ENCODE measurements at places on chromosomes 4 and X.

DNA sequence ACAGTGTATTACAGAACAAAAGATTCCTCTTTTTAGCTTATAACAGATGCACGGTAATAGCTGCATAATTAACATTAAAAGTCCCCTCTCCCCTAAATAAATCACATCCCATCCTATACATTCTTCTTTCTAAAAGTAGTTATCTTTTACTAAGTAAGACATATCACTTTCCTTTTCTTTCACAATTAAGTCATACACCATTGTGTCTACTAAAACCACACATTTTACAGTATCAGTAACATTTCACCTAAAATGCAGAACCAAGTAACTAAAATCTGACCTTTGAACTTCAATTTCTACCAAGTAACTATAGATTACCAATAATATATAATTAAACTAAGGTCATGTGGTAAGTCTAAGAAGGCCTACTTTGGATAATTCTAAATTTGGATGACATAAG lies 14.2 kb downstream of the DHX15 start:
- DNase-seq, result no peak

- DNase-seq, result no peak
Measured at GRCh38 chr4:17188547-17189400, 290.3 kb upstream of the LDB2 start.

GRCh38 chr4:65845199-65845773 lies 175.0 kb upstream of the EPHA5 start:
- no peak for DNase-seq

GRCh38 chr4:102390438-102390837 lies 45.2 kb upstream of the SLC39A8 start:
- DNase-seq, result peak; percentile 10

GRCh38 chr4:97653701-97654100 lies 489.6 kb downstream of the STPG2 start:
- DNase-seq, result no peak

GRCh38 chr4:186485561-186486062 lies 69.8 kb downstream of the MTNR1A start:
- peak; percentile 24 for DNase-seq

DNA sequence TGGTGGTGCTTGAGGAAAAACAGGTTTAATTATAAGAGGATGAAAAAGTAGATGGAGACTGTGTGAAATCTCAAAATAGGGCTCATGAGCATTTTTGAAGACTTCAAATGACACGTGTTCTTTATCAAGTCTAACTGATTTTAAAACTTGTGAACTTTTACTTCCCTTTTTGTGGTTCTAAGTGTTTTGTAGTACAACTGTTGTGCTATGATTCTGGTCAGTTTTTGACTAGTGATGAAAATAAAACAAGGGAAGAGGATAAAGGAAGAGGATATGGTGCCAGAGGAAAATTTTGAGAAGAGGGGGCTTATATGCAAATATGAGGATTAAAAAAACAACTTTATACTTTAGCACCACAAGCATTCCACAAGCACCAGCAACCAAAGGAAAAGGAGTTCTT lies 644.0 kb downstream of the RPA4 start:
- DNase-seq, result no peak
